M059J (cell line): ENCODE measurements at places on chromosomes 5 and 9. TPM values are rescaled to one million over a fixed set of nuclear protein-coding genes. Genes with fewer than 3 reads are reported as not detected.

DNA sequence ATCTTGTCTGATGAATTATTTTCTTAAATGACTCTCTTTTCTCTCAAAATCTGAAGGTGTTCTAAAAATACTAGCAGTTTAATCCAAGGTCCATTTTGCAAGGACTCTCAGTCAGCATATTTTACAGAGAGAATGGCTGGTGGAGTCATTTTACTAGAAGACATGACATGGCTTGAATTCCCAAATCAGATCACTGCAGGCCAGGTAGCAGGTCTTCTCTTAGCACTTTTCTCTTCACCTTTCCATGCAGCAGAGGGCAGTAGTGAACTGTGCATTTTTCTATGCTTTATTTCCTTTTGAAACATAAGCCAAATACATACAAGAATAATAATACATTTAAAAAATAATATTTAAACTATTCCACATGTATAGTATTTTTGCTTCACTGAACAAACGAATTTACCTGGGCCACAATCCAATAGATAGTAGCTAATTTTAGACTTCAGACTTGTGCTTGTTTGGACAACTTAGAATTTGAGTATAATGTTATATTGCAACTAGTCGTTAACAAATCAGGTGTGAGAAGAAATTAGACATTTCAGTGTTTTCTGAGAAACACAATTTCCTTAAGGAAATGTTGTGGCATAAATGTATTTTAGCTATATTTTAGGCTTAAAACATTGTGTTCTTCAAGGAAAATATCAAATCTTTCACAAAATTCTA, 289.4 kb upstream of the DAB2 start:
- DNase-seq, result peak; percentile 79

SIT1 gene
- total RNA-seq, result not detected in 2 replicates

DNA sequence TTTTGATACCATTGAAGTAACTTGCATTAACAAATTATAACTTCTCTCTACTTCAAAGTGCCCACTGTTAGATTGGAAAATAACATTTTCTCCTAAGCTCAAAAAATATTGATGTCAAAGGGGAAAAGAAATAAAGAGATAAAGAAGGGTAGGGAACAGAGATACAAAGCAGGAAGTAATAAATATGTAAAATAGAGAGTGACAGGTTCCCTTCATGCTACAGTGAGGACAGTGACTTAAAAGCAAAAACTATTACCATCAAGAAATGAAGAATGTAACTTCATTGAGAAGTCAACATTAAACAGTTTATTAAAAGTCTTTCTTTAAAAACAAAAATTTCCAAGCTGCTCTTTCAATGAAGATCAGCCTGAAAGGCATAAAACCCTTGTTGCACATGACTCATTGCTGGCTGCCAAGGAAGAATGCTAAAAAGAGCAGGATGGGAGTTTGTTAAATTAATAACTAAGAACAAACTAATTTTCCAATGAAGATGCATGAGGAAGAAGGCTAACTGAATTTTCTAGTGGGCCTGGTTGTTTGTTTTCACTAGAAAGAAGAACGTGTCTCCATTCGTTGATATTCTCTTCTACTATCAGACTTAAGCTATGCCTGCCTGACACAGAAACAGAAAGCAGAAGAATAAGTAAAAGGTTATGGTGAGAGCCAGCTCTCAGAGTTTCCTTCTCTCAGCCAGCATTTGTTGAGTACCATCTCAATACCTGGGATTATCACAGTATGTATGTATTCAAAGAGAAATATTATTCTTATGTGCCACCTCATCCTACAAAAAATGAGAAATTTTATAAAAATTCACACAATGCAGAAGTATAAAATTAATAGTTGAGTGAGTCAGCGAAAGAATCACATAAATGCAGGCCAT, 197.8 kb upstream of the NREP start:
- peak; percentile 53 for DNase-seq

PAEP gene
- not detected in 2 replicates for total RNA-seq

DNA sequence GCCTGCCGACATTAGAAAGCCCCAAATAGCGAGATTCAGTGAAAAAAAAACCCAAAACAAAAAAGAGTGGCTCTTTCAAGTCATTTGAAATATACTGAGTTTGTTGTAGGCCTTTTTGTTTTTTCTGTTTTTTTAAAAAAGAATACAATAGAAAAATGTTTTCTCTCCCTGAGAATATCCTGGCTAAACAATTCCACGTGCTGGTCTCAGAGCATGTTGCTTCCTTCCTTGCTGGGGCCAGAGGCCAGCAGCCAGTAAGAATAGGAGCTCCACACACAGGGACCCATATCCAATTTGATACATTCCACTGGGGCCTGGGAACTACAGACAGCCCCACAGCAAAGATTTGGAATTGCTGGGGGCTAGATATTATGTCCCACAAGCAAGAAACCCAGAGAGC, 191.4 kb downstream of the HSPA4 start:
- DNase-seq, result no peak

DNA sequence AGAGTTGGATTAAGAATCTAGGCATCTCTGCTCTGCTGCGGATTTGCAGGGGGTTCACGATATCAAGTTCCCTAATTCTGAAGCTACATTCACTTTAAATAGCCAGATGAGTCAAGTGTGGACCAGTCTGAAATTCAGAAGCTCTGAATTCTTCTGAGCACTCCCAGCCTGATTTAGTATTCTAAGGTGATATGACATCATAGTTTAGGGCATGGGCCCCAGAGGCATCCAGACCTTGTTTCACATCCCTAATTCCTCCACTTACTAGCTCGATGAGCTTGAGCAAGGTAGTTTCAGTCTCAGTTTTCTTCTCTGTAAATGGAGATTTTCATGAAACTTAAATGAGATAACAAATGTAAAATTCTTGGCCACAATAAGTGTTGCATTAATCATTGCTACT, 65.2 kb downstream of the TMEM167A start:
- DNase-seq, result no peak

- DNase-seq, result no peak
Observed at GRCh38 chr9:78396087-78396486, 99.2 kb downstream of the PSAT1 start.

- DNase-seq, result peak; percentile 50
Observed at GRCh38 chr9:71767776-71768321, 464 bp downstream of the CEMIP2 start.

KIF12 gene
- 0.12 TPM in 1 of 2 replicates, not detected in the other for total RNA-seq

DNA sequence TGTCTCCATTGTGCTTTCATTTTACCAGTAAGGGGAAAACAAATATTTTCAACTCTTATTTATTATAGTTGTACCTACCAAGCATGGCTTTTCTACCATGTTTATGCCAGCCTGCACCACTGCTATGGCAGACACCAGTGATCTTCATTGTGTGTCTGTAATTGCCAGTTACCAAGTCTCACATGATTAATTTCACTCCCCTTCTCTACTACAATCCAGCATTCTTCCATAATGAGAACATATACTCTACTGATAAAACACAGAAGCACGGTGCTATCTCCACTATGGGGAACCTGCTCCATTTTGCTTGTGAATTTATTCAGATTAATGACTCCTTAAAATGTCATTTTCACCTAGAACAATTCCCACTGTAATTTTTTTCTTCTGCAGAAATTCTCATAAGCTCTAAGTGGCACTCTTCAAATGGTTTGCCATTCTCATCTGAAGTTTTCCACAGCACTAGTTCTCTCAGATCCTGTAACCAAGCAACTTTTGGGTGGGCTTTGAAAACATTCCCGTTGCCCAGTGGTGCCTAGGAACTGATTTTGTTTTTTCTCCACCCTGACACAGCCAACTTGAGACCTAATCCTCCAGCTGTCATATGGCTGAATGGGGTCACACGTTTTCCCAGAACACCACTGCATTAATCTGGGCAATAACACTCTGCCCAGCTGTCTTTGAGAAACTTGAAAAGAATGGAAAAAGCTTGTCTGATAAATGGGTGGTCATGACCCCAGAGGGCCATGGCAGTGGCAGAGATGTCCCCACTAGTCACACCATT, 222.7 kb upstream of the RASEF start:
- no peak for DNase-seq

LCN2 gene
- total RNA-seq, result 0.42 TPM in 1 of 2 replicates, not detected in the other

- DNase-seq, result no peak
Observed at GRCh38 chr9:12908895-12909294, 134.1 kb downstream of the LURAP1L start.

SMIM33 gene
- not detected in 2 replicates for total RNA-seq

- no peak for DNase-seq
Observed at GRCh38 chr9:3447143-3447542, 78.7 kb downstream of the RFX3 start.

GRCh38 chr9:113349066-113349444, 286 bp upstream of the BSPRY start:
- DNase-seq, result no peak

- no peak for DNase-seq
Observed at GRCh38 chr5:95821110-95822021, 1.2 kb downstream of the GLRX start.

KLHL3 gene
- 0.74 and 2.2 TPM in 2 replicates for total RNA-seq

DNA sequence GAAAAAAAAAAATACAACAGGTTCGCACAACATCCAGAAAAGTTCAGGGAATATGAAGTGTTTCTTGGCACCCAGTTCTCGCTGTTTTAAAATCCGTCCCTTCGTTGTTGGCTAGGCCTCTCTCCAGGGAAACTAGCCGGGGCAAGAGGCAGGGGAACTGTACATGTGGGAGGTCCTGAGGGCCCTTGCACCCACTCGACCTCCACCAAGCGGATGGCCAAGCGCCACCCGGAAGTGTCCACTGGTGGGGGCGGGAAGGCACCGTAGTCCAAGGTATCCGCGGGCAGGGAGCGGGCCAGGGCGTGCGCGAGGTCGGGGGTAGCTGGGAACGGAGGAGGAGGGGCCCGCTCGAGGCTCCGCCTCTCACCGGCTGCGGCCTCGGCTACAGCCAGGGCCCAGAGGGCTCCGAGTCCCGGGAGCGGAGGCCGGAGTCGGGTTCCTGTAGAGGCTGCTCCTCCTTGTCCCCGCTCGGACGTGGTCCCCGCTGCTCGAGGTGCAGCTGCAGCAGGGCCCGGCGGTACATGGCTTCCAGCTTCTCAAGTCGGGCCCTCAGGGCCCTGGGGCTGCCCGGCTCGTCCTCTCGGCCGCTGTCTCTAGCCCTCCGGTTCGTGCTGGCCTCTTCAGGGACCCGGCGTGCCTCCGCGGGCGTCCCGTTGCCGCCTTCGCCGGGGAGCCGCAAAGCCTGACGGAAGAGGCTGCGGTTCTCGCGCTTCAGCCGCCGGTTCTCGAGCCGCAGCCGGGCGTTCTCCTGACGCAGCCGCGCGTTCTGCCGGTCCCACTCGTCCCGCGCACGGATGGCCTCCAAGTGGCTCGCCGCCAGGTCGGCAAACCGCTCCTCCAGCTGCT, 720 bp downstream of the TUSC1 start:
- DNase-seq, result peak; percentile 89
